ENCODE measurements at places on chromosomes 2 and 18.
A peak's percentile ranks its signal among the peaks of the same experiment; 100 is the strongest.

- no peak for DNase-seq
Observed at GRCh38 chr2:187618813-187619212, 64.6 kb upstream of the TFPI start.

DNA sequence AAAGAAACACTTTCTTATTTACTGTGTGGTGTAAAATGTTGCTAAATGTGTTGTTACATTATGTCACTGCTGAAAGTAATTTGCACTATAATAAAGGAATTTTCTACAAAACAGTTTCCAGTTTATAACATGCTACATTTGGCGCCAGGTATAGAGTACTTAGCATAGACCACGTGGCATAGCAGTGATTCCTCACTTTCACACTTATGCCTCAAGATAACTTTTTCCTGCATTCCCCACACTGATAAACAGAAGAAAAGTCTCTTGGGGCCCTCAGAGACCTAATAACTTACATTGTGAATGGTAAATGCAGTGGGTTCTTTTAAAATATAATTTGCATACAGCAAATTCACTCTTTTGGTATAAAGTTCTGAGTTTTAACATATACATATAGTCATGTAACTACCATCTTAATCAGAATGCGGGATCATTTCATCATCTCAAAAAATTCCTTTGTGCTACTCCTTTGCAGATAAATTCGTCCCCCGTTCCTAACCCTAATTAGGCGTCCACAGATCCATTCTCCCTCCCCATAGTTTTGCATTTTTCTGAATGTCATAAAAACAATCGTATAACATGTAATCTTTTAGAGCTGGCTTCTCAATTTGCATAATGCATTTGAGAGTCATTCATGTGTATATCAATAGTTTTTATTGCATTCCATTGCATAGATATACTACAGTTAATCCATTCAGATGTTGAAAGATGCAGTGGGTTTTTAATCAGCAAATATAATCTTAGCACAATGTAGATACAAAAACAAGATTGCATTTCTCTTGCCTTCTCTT, 7.5 kb downstream of the LGALSL start:
- no peak for DNase-seq

- DNase-seq: no peak
Observed at GRCh38 chr2:156434461-156435291, 1.5 kb upstream of the GPD2 start.

DNA sequence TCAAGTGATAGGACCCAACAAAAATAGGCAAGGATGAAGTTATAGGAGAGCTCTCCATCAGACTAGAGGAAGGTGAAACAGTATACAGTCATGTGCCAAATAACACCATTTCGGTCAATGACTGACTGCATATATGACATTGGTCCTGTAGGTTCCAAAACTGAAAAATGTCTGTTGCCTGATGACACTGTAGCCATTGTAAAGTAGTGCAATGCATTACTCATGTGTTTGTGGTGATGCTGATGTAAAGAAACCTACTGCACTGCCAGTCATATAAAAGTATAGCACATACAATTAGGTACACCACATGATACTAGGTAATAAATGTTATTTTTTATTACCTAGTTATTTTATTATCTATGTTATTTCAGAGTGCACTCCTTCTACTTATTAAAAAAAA, 147.9 kb downstream of the GREB1L start:
- no peak for DNase-seq

DNA sequence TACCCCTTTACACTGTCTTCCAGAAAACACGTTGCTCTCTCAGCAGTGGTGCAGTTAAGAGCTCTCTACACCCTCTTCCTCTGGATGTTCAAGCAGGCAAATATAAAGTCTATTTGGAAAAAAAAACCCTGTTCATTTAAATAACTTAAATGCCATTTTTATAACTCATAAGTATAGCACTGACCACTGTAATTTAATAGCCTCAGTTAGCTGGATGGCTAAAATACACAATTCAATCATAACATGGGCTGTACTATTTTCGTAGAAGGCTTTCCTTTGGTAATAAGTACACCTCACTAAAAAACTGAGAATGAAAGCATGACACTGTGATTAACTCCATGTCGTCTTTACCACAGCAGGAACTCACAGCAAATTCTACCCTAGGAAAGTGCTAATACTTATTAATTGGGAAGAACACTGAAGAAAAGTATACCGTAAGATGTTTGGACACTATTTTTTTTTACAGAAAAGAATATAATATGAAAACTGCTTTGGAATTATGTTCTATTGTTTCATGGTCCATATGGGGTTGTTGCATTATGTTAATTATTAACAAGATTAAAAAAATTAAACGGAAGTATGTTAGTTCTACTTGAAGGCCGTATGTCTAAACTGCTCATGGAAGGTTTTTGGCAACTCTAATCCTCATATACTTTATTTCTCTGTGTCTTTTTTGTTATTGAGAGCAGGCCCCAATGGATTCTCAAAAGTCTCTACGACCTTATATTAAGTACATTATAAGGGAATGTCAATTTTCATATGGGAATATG, 269.1 kb downstream of the ZNF385B start:
- no peak for DNase-seq

GRCh38 chr18:54904581-54904980, 54.7 kb downstream of the CCDC68 start:
- DNase-seq: no peak

GRCh38 chr2:231642631-231643494, 50.2 kb downstream of the TEX44 start:
- peak; percentile 35 for DNase-seq

- no peak for DNase-seq
Observed at GRCh38 chr2:207408086-207408794, 121.5 kb upstream of the CREB1 start.

GRCh38 chr2:101119431-101119830, 31.8 kb downstream of the TBC1D8 start:
- no peak for DNase-seq

DNA sequence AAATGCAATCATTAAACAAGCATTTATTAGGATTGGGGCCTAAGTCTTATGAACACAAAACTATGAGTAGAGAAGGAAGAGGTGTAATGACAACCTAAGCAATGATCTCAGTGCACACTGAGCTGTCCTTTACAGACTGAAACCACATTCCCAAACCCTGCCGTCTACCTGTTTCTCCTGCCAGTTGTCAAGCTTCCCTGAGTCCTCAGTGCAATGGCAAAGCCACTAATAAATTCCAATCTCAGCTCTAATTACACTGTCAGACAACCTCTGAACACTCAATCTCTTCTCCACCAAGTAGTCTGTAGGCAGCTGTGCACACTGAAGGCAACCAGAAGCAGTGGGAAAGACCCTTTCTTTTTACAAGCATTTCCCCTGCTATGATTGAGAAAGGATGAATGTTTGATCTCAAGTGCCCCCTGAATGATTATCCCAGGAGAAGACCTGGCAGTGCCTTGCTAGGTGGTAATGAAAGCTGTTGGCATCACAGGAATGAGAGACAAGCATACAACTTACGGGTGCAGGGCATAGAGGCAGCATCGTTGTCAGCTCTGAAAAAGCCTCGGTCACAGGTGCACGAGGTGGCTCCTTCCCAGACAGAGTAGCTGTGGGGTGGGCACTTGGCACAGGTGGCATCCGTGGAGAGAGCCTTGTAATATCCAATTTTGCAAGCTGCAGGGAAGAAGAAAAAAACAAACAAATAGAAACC, 71.4 kb downstream of the EPHA4 start:
- DNase-seq: no peak

- DNase-seq: no peak
Observed at GRCh38 chr2:165778653-165779451, 15.2 kb downstream of the GALNT3 start.

DNA sequence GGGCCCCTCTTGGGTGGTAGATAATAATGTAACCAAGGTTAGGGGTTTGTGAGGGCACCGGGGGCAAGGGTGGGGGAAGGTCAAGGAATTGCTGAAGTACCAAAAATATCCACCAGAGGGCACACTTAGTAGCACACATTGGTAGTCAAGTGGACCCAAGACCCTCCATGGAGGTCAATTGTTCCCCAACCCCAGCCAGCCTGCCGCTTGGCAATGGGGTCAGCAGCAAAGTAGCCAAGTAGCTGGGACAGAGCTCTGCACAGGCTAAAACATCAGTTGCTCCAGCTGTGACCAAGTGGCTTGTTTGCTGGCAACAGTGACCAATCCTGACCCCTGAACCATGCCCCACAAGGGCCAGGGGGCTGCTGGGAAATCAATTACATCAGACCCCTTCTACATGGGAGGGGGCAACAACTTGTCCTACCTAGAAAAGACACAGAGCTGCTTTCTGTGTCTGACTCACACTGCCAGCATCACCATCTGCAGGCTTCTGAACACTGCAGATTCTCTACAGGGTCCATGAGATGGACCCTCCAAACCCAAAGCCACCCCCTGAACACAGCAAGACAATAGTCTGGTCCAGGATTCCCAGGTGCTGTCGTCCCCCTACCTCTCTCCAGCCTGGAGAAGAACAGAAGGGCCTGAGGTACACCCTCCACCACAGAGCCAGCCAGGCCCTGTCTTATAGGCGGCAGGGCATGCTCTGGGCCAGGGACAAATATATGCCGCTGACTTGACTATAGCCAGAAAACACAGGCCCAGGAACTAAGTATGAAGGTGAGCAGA, 76.0 kb downstream of the EMX1 start:
- peak; percentile 51 for DNase-seq

DNA sequence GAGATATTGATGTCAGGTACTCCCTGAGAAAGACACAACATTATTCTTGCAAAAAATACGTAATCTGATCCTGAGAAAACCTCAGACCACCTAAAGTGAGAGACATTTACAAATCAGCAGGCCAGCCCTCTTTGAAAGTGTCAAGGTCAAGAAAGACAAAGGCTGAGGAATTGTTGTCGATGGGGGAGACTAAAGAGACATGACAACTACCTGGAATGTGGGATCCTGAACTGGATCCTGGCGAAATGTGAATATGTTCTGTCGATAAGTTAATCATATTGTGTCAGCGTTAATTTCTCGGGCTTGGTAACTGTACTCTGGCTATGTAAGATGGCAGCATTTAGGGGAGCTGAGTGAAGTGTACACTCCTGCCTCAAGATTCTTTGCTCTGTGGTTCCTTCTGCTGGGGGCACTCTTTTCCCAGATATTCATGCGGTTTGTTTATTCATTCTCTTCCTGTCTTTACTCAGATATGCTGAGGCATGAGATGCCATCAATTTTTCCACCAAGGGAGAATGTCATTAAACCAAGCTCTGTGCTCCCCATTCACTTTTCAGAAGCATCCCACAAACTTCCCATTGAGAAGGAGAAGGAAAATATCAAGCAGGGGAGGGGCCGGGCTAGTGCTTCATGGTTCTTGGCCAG, 154.9 kb downstream of the CAPN13 start:
- DNase-seq: no peak

- DNase-seq: no peak
Observed at GRCh38 chr2:207599636-207600035, 25.6 kb downstream of the METTL21A start.

DNA sequence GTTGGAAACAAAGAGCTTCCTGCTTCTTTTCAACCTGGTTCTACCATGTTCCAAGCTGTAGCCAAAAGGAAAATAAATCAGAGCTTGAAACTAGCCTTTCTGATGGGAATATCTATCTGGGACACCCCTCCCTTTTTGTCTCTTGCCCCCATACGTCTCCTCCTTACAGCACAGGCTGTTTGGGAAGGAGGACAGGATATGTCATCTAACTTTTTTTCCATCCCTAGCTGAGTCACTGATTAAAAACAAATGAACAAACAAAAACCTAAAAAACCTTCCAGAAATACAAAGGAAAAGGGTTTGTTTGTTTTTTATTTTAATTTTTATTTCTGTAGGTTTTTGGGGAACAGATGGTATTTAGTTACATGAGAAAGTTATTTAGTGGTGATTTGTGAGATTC, 151.6 kb downstream of the FAM210A start:
- DNase-seq: no peak

GRCh38 chr2:148819019-148819585, 55.9 kb upstream of the KIF5C start:
- DNase-seq: no peak

- no peak for DNase-seq
Observed at GRCh38 chr2:218924757-218925156, 34.7 kb upstream of the CDK5R2 start.

GRCh38 chr2:19337202-19337601, 21.2 kb downstream of the OSR1 start:
- DNase-seq: no peak

- DNase-seq: no peak
Observed at GRCh38 chr18:9343577-9343976, 9.0 kb downstream of the TWSG1 start.

DNA sequence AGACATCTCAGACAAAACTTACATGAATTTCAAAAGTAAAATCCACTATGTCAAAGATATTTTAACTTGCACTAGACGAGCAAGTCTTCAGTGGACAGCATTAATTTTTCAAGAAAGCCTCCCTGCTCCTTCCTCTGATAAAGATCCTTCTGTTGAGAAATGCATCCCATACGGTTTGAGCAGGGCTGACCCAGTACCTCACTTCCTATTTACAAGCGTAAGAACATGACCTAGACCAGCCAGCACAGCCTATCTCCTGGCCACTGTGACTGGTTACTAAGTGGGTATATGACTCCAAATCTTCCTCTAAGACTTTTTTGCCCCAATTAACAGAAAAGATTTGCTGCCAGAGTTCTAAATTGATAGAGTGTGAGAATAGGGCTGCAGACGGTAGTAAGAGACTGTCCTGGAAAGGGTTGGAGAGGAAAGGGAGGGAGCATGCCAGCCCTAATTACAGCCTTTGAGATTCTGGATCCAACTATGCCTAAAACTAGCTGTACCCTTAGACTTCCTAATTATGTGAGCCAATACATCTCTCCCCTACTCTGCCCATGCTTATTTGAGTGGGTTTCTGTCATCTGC, 108.4 kb downstream of the PRELID3A start:
- DNase-seq: no peak

- no peak for DNase-seq
Observed at GRCh38 chr2:221347471-221347870, 224.6 kb downstream of the EPHA4 start.

GRCh38 chr2:173101687-173102086, 26.0 kb downstream of the MAP3K20 start:
- DNase-seq: no peak
